Foreskin melanocyte (primary cell): ENCODE measurements at places on chromosomes 3 and 15.

DNA sequence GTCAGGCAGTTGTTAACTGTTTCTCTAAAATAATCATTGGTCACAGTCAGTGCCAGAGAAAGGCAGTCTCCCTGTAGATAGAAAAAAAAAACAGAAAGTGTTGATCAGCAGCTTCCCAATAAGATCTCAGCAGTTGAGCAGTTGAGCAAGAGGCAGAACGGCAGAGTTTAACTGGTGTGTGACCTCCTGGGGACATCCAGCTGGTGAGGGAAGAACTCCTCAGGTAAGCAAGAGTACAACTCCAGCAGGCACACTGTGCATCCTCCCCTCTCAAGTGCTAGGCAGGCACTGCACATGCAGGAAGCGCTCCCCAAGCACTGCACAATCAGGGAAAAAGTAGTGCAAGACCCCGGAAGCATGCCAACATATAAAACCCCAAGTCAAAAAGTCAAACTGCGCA, 1287.2 kb downstream of the NSUN3 start:
- DNase-seq: no peak

- no peak for DNase-seq
Observed at GRCh38 chr15:52730594-52730993, 51.4 kb upstream of the ATOSA start.

DNA sequence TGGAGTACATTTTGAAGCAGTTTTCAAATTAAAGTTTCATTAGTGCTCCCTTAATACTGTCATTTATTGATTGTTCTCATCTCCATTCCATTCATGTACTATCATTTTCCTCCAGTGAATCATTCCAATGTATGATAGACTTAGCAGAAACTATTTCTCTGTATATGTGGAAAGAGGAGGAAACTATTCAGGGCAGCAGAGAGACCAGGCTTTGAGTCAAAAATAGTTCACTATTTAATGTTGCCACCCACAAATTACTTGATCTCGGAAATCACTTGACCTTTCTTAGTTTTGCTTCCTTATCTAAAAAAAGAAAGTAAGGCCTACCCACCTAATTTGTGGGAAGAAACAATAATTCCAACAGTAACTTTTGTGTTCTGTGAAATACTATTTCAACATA, 610.5 kb upstream of the ZNF385D start:
- DNase-seq: no peak

- no peak for DNase-seq
Observed at GRCh38 chr15:40545457-40545856, 19.4 kb downstream of the CCDC32 start.

GRCh38 chr3:30778933-30779332, 115.5 kb downstream of the GADL1 start:
- DNase-seq: no peak

GRCh38 chr3:109188741-109189140, 52.2 kb downstream of the C3orf85 start:
- DNase-seq: no peak

DNA sequence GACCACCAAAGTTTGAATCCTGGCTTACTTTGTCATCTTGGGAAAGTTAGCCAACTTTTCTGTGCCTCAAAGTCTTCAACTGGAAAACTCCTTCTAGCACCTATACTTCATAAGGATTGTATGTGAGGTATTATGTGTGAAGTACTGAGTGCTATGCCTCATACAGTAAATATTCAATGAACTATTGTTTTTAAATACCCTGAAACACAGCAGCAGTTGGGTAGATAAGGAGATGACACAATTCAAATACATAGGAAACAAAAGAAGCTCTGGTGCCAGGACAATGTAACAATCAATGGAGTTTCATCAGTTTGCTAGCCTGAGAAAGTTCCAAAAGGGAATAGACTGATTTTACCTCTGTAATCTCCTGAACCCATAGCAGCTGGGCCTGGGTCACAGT, 43.3 kb downstream of the TUBGCP4 start:
- DNase-seq: no peak

- DNase-seq: no peak
Observed at GRCh38 chr15:66249605-66250174, 3.9 kb downstream of the MEGF11 start.

GRCh38 chr15:85730001-85730820, 64.5 kb downstream of the KLHL25 start:
- peak; percentile 50 for DNase-seq

GRCh38 chr3:111336511-111336910, 205.5 kb upstream of the CD96 start:
- DNase-seq: no peak

DNA sequence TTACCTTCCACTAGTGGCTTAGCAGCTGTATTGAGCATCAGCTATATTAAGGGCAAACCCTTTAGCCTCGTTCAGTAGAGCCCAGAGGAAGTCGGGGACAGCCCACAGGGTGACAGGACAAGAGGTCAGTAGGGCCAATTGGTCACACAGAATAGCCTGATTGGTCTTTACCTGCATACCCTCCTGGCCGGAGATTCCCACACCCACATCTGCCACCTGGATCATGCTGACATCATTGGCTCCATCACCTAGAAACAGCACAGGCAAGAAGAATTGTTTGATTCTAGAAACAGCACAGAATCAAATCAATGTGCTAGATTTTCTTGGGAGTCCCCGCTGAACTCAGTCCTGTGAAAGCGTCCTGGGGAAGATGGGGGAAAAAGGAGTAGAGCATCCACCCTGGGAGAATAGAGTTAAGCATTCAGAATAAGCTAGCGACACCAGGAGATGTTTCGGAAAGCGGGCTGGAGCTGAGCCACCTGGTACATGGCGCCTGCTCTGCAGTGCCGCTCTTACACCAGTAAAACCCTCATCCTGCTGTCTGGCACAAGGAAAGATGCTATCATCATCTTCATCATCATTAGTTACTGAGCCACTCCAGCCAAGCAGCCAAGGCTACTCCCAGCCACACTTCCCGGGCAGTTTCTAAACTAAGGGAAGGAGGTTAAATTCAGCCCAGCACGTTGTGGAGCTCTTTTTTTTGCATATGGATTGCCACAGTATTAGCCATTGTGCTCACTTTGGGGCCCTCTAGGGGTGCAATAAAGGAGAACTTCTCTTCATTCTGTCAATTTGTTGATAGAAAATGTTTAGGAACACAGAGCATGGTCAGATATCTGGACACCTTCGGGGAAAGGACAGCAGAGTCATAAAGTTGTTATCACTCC, 171.3 kb downstream of the ATP10A start:
- no peak for DNase-seq

GRCh38 chr3:46386205-46386604, 15.5 kb downstream of the CCR5 start:
- DNase-seq: peak; percentile 40

DNA sequence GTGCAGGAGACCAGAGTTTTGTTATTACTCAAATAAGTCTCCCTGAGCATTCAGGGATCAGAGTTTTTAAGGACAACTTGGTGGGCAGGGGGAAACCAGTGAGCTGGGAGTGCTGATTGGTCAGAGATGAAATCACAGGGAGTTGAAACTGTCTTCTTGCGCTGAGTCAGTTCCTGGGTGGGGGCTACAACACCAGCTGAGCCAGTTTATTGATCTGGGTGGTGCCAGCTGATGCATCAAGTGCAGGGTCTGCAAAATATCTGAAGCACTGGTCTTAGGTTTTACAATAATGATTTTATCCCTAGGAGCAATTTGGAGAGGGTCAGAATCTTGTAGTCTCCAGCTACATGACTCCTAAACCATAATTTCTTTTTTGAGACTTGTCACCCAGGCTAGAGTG, 13.8 kb upstream of the ZNF662 start:
- no peak for DNase-seq

DNA sequence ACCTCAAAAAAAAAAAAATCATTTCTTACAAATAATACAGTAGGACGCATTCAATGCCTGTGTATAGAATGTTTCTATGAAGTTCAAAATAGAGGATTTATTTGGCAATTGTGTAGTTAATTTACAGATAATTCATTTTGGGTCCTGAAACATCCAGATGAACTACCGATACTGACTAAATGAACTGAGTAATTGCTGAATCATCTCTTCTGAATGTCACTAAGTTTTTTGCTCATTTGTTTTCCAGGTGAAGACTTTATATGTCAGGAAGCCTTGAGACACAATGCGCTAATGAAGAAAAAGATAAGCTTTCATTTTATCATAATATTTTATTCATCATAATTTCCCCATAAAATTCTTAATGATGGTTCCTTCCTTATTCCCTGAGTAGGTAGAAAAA, 39.7 kb downstream of the PCOLCE2 start:
- DNase-seq: no peak

- no peak for DNase-seq
Observed at GRCh38 chr3:107370907-107371306, 6.3 kb upstream of the CCDC54 start.

GRCh38 chr3:13023971-13024764, 49.1 kb downstream of the IQSEC1 start:
- DNase-seq: no peak

- no peak for DNase-seq
Observed at GRCh38 chr3:139394116-139394515, 4.7 kb upstream of the COPB2 start.

DNA sequence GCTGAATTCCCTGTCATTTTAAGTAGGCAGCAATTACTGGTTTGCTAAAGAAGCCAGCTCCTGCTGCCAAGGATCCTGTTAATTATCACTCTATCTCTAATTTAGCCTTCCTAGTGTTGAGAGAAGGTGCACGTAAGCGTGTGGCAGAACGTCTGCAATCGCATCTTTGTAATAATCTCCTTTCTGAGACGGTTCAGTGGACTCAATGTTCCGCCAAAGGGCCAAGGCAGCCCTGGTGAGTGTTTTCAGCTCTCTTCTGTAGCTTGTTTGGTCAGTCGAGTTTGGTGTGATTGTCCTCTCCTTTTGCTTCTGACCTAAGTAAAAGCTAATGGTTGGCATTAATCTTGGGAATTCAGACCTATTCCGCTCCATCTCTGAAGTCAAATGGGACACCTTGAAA, 24.2 kb downstream of the MITF start:
- no peak for DNase-seq
